ENCODE measurements at places on chromosomes 11 and 22. TPM values are rescaled to one million over a fixed set of nuclear protein-coding genes. Genes with fewer than 3 reads are reported as not detected.

DNA sequence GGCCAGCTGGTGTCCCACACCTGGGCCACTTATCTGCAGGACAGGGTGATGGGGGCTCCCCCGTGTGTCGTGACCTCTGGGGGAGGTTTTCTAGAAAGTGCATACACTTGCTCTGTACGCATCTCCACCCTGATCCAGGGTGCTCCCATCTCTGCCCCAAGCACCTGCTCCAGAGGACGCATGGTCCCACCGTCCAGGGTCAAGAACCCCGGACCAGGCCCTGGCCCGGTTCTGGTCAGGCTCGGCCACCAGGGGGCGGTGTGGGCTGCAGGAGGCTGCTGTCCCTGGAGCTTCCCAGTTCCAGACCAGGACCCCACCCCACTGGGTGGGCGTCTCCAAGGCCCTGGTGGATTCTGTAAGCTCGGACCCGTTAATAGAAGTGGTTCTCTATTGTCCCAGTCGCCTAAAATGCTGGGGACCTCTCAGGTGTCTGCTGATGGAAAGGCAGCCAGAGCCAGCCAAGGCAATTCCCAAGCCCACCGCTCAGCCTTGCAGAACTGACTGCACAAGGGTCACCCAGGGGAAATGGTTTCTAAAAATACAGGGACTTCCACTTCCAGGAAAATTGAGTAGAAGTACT lies 34.7 kb upstream of the SEPTIN5 start:
- peak; percentile 39 for DNase-seq

DNA sequence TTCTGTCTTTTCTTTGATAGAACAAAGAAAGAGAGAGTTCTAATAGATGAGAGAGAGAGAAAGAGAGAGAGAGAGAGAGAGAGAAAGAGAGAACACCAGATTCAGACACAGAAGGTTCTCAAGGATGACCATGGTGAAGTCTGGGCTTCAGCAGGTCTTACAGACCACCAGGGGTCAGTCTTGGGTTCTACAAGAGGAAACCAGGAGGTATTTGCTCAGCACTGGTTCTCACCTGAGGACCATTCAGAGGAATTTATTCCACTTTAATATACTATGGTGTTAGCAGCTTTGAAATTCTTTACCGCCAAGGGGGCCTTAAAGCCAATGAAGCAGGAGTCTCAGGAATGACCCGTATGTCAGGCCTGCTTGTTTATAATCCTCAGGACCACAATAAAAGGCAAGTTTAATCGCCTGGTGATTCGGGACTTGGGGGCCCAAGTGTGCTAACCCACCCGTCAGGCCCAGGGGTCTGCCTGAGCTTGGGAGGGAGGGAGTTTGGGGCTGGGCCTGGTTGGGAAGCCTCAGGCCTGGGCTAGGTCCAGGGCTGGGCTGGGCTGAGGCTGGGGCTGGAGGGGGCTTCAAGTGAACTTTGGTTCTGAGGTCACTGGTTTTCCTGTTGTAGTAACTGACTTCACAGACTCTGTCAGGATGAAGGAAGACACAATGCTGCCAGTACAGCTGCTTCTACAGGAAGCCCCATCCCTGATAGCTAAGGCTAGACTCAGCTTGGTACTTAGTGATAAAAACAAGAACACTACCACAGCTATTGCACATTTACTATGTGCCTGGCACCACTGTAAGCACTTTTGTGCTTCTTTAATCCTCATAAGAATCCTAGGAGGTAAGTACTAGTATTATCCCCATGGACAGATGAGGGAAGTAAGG lies 179.2 kb upstream of the ZBED5 start:
- peak; percentile 79 for DNase-seq

DNA sequence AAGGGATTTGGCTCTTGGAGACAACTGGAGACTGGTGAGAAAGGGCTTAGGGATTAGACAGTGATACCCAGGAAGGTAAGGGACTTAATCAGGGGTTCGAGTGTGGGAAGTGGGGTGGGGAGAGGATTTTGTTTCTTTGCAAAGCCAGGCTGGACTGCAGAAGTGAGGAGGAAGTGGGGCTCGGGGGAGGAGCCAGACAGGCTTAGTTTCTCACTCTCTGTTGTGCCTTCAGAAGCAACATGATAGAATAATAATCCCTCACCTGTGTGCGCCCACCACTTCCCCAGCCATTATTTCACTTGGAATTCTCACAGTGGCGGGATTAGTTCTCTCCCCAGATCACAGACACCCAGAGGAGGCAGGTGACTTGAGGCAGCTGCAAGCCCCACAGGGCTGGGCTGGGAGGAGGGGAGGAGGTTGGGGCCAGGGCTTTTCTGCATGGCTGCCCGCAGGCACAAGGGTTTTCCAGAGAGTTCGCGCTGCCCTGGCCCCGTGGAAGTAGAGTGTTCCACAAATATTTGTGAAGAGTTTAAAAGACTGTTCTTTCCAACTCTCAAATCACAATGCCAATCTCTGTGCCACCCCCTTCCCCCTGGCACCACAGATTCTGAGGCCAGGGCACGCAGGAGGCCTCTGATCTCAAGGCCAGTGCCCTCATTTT lies 4.0 kb upstream of the SEC14L2 start:
- DNase-seq = no peak

DNA sequence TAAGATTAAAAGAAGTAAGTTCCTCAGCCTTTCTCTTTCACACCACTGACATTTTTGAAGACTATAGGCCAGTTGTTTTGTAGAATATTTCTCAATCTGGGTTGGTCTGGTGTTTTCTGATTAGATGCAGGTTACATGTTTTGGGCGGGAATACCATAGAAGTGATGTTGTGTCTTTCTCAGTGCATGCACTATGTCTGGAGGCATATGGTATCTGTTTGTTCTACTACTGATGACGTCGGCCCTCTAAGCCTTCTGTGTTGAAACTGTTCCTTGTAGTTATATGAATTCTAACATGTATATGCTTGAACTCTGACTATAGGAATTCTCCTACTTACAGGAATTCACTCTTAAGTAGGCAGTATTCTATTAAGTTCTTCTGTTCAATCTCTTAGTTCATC lies 21.6 kb downstream of the ZFTA start:
- DNase-seq = no peak

GRCh38 chr11:73087730-73088129 lies 54.4 kb downstream of the FCHSD2 start:
- peak; percentile 4 for DNase-seq

DNA sequence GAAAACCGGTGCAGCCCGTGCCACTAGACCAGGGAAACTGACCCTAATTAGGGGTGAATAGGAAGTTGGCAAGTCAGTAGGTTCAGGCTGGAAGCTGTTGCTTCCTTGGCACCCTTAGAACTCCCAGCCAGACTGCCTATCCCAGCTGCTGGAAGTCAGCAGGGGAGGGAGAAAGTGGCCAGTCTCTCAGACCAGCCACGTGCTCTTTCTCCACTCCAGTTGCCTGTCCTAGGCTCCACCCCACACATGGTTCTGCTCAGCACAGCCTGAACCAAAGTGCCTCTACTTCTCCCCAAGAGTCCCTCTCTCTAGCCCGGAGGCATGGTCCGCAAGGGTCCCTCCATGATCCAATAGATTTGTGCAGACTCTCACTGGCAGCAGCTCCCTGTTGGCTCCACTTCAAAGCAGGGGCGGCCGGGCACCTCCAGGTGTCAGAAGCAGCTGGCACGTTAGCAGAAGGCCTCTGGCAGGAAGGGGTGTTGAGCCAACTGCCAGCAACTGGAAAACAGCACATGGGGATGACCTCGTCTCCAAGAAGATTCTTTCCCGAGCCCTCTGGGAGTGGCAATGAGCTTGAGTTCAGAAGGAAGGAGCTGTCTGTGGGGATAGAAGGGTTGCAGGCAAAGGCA lies 27.7 kb downstream of the ARFGAP2 start:
- no peak for DNase-seq

Gene CRACR2B
- 27.5 TPM for total RNA-seq

DNA sequence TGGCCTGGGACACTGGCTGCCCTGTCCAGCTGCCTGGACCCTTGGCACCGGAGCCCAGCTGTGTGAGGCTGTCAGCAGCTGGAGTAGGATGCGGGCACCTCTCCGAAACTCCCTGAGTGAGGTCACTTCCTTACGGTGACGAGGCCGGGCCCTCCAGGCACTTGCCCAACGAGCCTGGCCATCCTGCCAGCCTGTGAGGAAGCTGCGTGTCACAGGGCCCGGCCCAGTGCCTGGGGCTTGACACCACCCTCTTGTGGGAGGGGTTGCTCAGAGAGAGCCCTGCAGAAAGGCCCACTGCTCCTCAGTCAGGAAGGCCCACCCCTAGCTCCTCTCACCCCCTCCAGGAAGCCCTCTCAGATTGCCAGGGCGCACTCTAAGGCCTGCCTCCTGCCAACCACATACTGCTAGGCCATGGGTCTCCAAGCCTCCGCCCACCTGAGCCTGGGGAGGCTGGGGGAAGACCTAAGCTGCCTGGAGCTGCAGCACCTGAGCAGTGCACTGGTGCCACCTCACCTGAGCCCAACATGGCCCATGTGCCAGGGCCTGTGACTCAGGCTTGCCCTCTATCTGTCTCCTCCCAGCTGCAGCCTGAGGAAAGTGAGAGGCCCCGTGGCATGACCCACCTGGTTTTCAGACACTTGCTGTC lies 4.3 kb upstream of the PHLDA2 start:
- DNase-seq = peak; percentile 74

Gene P2RX3
- total RNA-seq = not detected

DNA sequence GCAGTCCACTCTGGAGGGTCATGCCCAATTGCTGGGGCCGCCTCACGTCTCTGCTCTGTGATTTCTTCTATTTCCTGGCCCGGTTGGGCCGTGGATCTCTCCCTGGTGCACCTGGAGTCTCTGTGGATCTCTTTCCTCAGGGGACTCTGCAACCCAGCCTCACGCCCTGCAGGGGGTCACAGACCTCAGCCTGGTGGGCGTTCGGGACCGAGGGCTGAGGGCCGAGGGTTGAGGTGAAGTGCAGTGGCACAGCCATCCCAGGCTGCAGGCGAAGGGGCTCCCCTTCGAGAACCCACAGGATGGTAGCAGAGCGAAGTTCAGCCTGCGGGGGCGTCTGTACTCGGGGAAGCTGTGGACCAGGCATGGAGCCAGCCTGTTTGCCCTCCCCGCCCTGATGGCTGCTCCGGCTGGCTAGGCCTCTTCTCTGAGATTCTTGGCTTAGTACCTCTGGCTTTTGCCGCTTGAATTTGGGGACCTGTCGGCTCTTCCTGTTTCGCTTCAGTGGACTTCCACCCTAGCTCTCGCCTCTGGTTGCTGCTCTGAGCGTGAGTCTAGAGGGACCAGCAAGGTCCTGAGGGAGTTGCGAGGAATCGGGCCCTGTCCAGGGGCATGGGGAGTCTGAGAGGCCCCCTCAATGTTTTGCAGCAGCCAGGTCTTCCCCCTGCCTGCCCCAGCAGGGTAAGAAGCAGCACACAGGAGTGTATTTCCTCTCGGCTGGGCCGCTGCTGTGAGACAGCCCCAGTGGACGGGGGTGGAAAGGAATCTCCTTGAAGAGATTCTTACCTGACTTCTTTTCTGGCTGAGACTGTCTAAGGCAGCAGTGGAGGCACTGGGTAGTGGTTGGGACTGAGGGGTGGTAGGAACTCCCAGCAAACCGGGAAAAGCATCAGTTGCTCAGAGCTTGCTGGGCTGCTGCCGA lies 140.8 kb downstream of the TBC1D22A start:
- no peak for DNase-seq

Gene IL18
- total RNA-seq = 0.33 TPM

- DNase-seq = no peak
Observed at GRCh38 chr11:46898396-46899095, 19.8 kb downstream of the LRP4 start.

GRCh38 chr11:115418081-115418480 lies 86.1 kb downstream of the CADM1 start:
- DNase-seq = no peak

Gene SMC1B
- not detected for total RNA-seq

GRCh38 chr11:83061883-83062282 lies 9.8 kb downstream of the RAB30 start:
- no peak for DNase-seq

DNA sequence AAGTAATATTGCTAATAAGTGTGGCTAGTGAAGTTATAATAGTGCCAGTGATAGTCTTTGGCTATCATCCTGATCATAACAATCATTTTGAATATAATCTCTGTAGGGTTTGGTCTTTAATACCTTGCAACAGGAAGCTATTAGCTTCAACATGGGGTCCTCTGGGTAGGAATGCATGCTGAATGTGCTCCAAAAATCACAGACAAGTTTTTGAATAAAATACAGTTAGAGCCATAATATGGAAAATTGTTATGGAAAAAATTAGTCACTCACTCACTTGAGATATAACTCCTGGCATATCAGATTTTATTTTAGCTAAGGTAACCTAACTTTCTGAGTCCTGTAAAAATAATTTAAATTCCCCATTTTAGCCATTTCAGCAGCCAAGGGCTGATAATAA lies 95.4 kb upstream of the MTMR2 start:
- no peak for DNase-seq

GRCh38 chr11:96092511-96092910 lies 168.6 kb upstream of the MTMR2 start:
- no peak for DNase-seq

Gene ALKBH3
- total RNA-seq = 27.4 TPM

DNA sequence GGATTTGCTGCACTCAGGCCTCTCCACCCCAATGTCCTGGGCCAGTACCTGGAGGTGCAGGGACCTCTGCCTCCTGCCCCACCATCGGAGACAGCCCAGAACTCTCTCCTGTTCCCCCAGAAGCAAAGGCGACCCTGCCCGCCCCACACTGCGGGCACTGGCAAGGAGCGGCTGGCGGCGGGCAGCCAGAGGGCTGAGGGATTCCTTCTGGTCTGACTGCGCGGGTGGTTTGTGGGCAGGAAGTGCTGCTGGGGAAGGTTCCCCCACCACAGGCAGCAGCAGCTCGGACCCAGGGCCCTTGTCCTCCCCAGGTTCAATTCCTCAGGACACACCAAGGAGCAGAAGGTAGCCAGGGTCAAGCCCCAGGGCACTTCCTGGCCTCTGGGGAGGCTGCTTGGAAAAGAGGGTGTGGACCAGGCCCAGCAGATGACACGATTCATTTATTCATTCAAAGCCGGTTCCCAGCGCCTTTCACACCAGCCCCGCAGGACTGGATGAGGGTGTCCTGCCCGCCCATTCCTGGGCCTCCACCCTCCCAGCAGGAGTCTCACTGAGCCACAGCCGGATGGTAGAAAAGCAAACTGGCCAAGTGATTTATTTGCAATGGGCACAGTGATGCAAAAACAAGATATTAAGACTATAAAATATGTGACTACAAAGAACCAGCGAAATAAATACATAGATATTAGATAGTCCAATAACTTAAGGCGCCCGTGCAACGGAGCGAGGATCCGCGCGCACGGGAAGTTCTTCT lies 1.2 kb downstream of the PHLDA2 start:
- peak; percentile 52 for DNase-seq

Gene ST14
- total RNA-seq = 0.34 TPM

GRCh38 chr22:26124991-26125725 lies 44.1 kb upstream of the SEZ6L start:
- DNase-seq = no peak

GRCh38 chr22:47100019-47100418 lies 337.6 kb downstream of the TBC1D22A start:
- no peak for DNase-seq

GRCh38 chr11:123062892-123063825 lies 1.2 kb upstream of the HSPA8 start:
- DNase-seq = peak; percentile 73

GRCh38 chr11:69520186-69520916 lies 38.9 kb downstream of the LINC01488 start:
- no peak for DNase-seq

Gene BEST1
- total RNA-seq = not detected

Gene SLCO2B1
- total RNA-seq = 3.7 TPM

GRCh38 chr11:122843281-122844141 lies 5.2 kb downstream of the CRTAM start:
- DNase-seq = no peak

GRCh38 chr11:120682866-120683265 lies 171.3 kb downstream of the GRIK4 start:
- no peak for DNase-seq

Gene MRGPRE
- not detected for total RNA-seq

All from dermis blood vessel endothelial cell (primary cell).